ENCODE measurements at places on chromosomes 3 and 15. TPM values are rescaled to one million over a fixed set of nuclear protein-coding genes. Genes with fewer than 3 reads are reported as not detected.

The RGMA gene
- 21.6 TPM for total RNA-seq

The MAGEL2 gene
- 2.0 TPM for total RNA-seq

The FRMD5 gene
- total RNA-seq, result 0.49 TPM

DNA sequence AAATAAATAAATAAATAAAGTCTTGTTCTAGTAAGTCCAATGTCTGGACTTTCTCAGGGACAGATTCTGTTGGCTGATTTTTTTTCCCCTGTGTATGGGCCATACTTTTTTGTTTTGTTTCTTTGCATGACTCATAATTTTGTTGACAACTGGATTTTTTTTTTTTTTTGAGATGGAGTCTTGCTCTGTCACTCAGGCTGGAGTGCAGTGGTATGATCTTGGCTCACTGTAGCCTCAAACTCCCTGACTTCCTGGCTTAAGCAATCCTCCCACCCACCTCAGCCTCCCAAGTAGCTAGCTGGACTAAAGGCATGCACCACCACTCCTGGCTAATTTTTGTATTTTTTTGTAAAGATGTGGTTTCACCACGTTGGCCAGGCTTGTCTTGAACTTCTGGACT is 38.9 kb downstream of the TICRR start:
- H3K27ac ChIP-seq, result no peak overlapping the region
- no peaks in the 10 kb centered on the region for H3K36me3 ChIP-seq
- DNase-seq, result no peak
- H3K4me3 ChIP-seq, result no peak overlapping the region
- H3K4me1 ChIP-seq, result no peaks in the 10 kb centered on the region
- H3K27me3 ChIP-seq, result no peaks in the 10 kb centered on the region

GRCh38 chr3:153617463-153617862 is 455.4 kb downstream of the RAP2B start:
- H3K36me3 ChIP-seq, result no peaks in the 10 kb centered on the region
- no peaks in the 10 kb centered on the region for H3K27me3 ChIP-seq
- DNase-seq, result no peak
- no peak overlapping the region for H3K4me3 ChIP-seq

- peaks cover 50% of the 10 kb centered on the region for H3K36me3 ChIP-seq
- no peak overlapping the region for H3K4me3 ChIP-seq
- no peak overlapping the region for H3K27ac ChIP-seq
- no peaks in the 10 kb centered on the region for H3K27me3 ChIP-seq
- DNase-seq, result no peak
- no peaks in the 10 kb centered on the region for H3K4me1 ChIP-seq
These were observed 28.9 kb downstream of the SEC22C start for GRCh38 chr3:42552830-42553229.

DNA sequence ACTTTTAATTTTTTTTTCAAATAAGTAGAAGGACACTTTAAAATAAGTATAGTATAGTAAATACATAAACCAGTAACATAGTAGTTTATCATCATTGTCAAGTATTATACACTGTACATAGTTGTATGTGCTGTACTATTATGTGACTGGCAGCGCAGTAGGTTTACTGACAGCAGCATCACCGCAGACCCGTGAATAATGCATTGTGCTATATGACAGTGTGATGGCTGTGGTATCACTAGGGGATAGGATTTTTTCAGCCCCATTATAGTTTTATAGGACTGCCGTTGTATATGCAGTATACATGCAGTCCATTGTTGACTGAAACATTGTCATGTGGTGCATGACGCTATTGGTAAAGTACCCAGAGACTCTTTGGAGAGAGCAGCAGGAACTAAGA is 306.5 kb downstream of the SQOR start:
- H3K36me3 ChIP-seq, result no peaks in the 10 kb centered on the region
- H3K4me3 ChIP-seq, result no peak overlapping the region
- no peaks in the 10 kb centered on the region for H3K4me1 ChIP-seq
- H3K27ac ChIP-seq, result no peak overlapping the region
- no peak for DNase-seq

The INKA1 gene
- 12.5 TPM for total RNA-seq

The SKOR1 gene
- 0.25 TPM for total RNA-seq

The TGM5 gene
- total RNA-seq, result 8.3 TPM

GRCh38 chr15:65370885-65371284 is 6.9 kb downstream of the IGDCC3 start:
- H3K27ac ChIP-seq, result no peak overlapping the region
- H3K4me3 ChIP-seq, result no peak overlapping the region
- no peaks in the 10 kb centered on the region for H3K36me3 ChIP-seq
- H3K4me1 ChIP-seq, result no peaks in the 10 kb centered on the region
- H3K27me3 ChIP-seq, result no peaks in the 10 kb centered on the region
- DNase-seq, result no peak

DNA sequence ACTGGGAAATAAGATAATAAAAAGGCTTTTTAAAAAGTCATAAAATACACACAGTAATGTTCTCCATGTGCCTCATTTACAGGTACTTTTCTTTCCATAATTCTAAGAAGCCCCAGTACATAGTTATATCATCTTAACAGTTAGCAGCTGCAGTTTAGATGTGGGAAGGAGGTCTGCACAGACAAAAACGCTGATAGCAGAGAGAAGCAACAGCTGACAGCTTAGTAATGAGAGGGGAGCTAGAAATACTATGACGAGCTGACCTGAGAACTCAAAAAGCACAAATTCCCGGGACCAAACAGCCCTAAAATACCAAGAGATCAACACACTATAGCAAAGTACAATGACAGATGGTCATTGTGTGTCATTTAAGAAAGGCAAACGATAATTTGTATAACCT is 36.7 kb upstream of the ARHGEF3 start:
- no peaks in the 10 kb centered on the region for H3K27me3 ChIP-seq
- H3K27ac ChIP-seq, result no peak overlapping the region

Data from vagina (tissue), 2 donors.